ENCODE measurements at places on chromosomes 3 and 15.
A peak's percentile ranks its signal among the peaks of the same experiment; 100 is the strongest.

DNA sequence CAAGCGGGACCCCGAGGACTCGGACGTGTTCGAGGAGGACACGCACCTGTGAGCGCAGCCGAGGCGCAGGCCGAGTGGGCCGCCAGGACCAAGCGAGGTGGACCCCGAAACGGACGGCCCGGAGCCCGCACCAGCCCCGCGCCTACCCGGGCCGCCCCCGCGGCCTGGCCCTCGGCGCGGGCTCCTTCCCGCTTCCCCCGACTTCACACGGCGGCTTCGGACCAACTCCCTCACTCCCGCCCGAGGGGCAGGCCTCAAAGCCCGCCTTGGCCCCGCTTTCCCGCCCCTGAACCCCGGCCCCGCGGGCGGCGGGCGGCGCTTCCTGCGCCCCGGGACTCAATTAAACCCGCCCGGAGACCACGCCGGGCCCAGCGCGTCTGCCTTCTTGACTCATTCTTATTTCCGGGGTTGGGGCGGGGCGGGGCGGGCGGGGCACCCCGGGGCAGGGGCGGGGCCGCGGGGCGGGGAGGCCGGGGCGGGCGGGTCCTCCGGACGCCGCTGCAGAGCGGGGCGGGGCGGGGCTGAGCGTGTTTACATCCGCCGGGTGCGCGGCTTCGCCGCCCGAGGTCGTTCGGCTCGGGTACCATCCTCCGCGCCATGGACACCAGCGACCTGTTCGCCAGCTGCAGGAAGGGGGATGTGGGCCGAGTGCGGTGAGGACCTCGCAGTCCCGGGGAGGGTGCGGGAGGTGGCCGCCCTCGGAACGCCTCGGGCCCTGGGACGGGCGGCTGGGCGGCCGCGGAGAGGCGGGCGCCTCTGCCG is at the start of gene ABTB1:
TSS of gene ABTB1 (plus strand) at position 524 of the 762 bp plus-strand sequence. CDS start at position 598, 74 bp downstream.
- peak; percentile 85 for DNase-seq

DNA sequence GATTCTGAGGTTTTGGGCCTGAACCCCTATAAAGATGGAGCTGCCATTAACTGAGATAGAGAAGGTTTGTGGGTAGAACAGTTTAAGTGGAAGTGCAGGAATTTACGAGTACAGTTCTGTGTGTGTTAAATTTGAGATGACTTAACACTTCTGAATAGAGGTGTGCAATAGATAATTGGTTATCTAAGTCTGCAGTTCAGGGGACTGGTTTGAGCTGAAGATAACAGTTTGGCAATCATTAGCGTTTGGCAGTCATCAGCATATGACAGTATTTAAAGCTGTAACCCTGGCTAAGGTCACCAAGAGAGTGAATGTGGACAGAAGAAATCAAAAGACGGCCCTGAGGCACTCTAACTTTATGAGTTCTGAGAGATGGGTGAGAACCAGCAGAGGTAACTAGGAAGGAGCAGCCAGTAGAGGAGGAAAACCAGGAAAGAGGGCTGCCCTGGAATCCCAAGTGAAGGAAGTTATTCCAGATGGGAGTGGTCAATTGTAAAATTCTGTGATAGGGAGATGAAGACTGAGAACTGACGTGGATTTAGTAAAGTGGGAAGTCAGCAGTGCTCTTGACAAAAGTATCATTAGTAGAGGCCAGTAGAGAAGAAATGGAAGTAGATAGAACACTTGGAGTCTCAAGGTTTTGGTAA is 8.1 kb downstream of the MYNN start:
- DNase-seq: no peak

- DNase-seq: no peak
Observed at GRCh38 chr3:12884186-12884680, 42.9 kb upstream of the RPL32 start.

- DNase-seq: no peak
Observed at GRCh38 chr15:93340406-93340805, 251.4 kb upstream of the RGMA start.

- no peak for DNase-seq
Observed at GRCh38 chr3:188408831-188409230, 254.9 kb downstream of the LPP start.

- no peak for DNase-seq
Observed at GRCh38 chr3:142213298-142213697, 12.1 kb downstream of the GK5 start.

DNA sequence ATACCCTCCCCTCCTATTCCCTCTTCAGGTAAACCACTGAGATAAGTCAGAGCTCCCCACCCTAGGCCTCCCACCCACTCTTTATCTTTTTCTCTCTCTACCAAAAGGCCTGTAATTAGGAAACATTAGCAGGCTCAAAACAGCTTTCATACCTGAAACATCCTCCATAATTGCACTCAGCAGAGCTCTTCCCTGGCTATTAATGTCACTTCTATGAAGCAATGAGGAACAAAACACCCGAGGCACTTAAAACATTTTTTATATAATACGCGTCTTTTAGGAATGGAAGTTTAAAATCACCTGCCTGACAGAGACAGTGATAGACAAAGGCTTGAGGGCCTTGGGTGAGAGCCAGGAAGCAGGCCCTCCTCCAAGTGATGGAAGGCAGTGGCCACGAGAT is 138.9 kb downstream of the EPHB1 start:
- DNase-seq: no peak

- DNase-seq: no peak
Observed at GRCh38 chr3:32392536-32393302, 1.1 kb downstream of the CMTM7 start.

DNA sequence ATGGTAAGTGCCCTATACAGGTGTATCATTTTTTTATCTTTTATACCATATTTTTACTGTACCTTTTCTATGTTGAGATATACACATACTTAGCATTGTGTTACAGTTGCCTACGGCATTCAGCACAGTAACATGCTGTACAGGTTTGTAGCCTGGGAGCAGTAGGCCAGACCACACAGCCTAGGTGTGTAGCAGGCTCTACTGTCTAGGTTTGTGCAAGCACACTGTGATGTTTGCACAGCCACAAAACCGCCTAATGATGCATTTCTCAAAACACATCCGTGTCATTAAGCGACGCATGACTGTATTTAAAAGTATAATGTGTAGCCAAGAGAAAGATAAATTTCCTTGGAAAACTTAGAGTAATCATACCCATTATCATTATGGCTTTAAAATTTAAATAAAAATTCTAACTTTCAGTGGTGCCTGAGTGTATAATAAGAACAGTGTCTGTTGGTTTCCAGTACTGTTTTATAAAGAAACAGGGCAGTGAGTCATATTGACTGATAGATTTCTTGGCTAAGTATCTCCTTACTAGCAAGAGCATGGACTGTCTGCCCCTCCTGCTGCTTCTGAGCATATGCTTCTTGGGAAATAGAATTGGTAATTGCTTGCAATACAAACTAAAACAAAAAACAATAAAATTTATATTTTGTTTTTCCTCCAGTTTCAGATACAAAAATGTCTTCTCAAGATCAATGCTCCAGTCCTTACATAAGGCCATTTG is 18.3 kb downstream of the CALML4 start:
- no peak for DNase-seq

DNA sequence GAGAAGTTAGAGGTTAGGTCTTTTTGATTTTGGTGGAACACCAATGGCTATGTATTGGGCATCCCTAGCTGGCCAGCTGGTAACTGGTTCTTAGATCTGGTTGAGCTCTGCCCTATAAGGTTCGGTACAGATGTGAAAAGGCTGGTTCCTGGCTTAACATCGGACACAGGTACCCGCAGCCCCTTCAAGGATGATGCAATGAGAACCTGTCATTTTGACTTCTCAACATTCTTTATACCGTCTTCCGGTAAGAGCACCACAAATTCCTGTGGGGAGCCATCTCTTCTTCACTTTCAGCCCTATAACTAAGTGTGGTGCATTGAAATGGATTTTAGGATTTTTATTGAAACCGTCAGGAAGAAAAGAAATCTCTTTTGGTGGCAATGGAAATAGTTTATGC is 222.8 kb downstream of the ADAMTS9 start:
- DNase-seq: no peak
